ENCODE measurements at places on chromosomes 1 and 21.

DNA sequence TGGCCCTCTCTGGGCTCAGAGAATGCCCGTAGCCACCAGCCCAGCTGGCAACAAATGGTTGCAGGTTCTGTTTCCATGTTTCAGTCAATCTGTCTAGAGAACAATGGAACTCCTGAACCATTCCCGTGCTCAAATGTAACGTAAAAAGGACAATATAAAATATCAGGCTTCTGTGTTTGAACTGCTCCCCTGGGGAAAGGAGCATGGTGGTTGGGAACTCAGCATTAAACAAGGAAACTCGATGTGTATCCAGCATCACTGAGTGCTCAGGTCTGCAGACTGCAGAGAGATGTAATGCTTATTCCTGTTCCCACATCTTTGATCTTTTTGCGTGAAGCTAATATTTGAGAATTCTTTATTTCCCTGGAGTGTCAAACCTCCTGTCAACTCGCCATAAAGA lies 326.5 kb downstream of the KIF26B start:
- DNase-seq: no peak

GRCh38 chr21:35303085-35303484 lies 254.0 kb upstream of the RUNX1 start:
- no peak for DNase-seq

GRCh38 chr1:236142253-236143103 lies at the start of gene GPR137B:
Gene GPR137B (plus strand): TSS chr1:236142539. CDS start chr1:236142623, 84 bp downstream.
- DNase-seq: peak; percentile 45

GRCh38 chr21:42367367-42368165 lies 1.2 kb upstream of the TFF1 start:
- DNase-seq: no peak

DNA sequence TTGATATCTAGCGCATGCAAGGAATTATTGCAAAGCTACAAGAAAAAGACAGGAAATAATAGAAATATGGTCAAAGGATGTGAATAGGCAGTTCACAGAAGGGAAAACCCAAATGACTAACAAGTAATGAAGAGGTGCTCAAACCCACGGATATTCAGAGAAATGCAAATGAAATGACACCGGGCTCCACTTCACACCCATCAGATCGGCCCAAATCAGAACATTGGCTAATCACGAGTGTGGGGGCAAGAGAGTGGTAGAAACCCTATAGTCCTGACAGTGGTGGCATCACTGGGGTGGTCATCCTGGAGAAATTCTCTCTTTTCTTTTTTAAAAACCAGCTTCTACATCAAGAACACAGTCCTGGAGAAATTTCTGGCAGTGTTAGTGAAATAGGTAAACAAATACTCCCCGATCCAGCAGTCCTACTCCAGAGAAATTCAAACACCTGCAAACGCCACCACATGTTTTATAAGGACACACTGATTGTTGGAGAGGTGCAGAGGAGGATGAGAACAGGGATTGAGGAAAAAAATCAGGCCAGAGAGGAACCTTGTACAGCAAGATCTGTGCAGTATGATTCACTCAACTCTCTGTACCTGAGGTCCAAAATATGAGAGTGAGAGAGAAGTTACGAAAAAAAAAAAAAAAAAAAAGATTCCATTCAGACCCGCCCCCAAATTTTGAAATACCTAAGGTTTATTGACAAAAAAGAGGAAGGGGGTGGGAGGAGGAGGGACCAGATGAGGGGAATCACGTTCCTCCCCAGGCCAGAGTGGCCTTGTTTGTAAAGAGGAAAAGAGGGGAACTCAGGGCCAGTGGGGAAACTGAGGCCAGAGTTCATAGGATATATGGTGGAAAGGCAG lies 9.2 kb upstream of the TNFRSF1B start:
- no peak for DNase-seq

GRCh38 chr1:170661646-170662411 lies 2.1 kb upstream of the PRRX1 start:
- DNase-seq: no peak

DNA sequence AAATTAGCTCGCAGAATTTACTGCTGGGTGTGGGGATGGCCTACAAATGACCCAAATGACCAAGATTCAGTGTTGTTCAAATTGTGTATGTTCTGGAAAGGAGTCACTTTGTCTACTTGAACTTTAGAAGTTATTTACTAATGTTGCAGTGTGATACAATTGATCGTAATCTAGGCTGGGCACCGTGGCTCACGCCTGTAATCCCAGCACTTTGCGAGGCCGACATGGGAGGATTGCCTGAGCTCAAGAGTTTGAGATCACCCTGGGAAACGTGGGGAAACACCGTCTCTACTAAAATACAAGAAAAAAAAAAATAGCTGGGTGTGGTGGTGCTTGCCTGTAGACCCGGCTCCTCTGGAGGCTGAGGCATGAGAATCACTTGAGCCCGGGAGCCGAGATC lies 57.6 kb upstream of the TMPRSS2 start:
- DNase-seq: no peak

DNA sequence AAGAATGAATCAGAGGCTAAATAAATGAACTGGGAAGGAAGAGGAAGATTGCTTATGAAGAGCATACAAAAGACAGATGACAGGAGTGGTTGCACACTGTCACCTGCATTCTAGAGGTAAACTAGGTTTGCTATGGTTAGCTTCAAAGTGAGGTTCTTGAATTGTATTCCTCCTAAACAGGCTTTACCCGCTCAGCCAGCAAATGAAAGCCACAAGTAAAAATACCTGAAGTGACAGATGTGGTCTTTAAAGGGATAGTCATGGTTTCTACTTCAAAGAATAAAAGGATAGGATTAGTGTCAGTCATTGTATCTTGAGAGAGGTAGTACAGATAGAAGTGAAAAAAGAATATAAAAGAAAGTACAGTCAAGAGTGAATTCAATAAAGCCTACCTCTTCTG lies 32.4 kb upstream of the PRDX6 start:
- no peak for DNase-seq

GRCh38 chr21:39444421-39445180 lies 977 bp downstream of the LCA5L start:
- no peak for DNase-seq

DNA sequence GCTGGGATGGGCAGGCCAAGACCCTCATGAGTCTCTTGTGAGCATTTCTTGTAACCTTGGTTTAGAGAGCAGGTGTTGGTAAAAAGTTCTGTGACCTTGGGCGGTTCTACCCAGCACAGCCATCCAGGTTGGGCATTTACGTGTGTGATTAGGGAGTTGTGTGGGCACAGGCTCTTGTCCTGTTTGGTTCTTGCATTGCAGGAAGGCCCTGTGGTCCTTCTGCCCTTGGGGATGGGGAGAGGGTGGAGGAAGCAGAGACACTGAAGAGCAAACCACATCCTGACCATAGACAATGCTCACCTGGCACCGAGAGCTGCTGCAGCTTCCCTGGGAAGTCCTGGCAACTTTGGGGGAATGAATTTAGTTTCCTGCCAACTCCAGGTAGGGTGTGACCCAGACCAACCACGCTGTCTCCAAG lies 25.6 kb downstream of the RNF187 start:
- no peak for DNase-seq

- peak; percentile 38 for DNase-seq
Observed at GRCh38 chr1:201739492-201740085, 89.4 kb upstream of the IPO9 start.

DNA sequence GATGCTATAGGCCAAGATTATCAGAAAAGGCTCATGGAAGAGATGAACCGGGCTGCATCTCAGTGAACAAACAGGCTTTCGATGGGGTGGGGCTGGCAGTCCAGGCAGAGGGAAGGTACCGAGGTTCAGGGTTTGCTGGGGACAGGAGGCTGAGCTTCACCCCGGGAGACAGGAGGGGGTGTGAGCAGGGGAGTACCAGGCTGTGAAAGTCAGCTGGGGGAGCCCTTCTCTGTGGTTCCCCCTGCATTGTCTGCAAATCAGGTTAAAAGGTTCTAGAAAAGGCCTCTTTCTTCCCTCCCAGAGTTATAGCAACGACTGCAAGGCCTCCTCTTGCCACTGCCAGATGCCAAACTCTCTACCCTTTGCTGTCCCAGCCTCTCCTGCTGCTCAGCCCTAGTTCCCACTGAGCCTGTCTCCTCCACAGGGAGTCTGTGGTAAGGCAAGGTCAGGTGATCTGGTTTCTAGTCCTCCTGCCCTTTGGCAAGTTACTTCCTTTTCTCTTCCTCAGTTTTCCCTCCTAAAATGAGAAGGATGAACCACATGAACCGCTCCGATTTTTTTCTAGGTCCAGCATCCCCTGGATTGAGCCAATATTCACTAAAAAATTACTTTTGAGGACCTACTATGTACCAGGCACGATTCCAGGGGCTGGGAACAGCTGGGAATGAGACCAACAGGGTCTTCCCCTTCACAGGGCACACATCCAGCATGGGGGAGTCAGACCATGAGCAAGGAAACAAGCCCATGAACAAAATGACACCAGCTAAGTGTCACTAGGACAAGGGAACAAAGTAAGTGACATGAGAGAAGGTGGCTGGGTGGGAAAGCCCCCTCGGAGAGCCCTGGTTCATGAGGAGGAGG lies 7.2 kb downstream of the LAD1 start:
- no peak for DNase-seq

GRCh38 chr1:183244466-183244865 lies 58.4 kb downstream of the LAMC2 start:
- no peak for DNase-seq

DNA sequence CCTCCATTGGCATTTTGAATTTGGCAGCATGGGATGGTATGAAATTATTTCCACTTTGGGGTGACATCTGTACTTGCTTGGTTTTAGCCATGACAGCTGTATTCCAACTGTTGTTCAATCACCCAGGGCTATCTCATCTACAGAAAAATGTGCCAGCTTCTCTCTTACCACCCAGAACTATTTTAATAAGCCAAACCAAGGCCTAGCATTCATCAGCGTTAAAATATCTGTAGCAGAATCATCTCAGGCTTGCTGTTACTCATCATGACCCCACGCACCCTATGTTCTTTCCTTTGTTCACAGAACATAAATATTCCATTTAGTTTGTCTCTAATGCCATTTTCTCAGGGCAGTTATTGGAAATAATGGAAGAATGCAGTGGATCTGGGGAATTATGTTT lies 49.8 kb downstream of the GIPC2 start:
- DNase-seq: no peak

- DNase-seq: no peak
Observed at GRCh38 chr21:41600961-41601572, 93.1 kb upstream of the TMPRSS2 start.

- no peak for DNase-seq
Observed at GRCh38 chr21:41953831-41954653, at the start of gene C2CD2. Gene C2CD2 (minus strand): TSS chr21:41954018. CDS start chr21:41953648, 370 bp downstream.

- DNase-seq: no peak
Observed at GRCh38 chr1:27668121-27668807, 3.7 kb downstream of the IFI6 start.
